Glutamatergic neuron (in vitro differentiated cells): ENCODE measurements at places on chromosomes 1 and 21. TPM values are rescaled to one million over a fixed set of nuclear protein-coding genes. Genes with fewer than 3 reads are reported as not detected.

DNA sequence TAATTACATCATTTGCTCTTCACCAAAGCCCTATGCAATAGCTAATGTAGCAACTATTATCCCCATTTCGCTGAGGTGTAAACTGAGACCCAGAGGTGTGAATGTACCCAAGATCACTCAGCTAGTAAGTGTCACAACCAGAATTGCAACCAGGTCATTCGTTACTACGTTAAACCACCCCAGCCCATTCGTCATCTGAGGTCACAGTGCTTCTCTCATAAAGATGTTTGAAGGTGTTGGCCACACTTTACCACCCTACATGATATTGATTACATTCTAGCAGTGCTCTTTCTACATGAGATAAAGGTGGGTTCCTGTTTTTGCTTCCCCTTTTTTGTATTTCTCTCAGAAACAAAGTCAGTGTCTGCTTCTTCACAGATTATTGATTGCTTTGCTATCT lies 195.3 kb downstream of the ZBTB18 start:
- DNase-seq: no peak
- H3K27me3 ChIP-seq: peaks cover 2% of the 10 kb centered on the region
- H3K4me3 ChIP-seq: no peak overlapping the region
- H3K27ac ChIP-seq: no peak overlapping the region
- H3K36me3 ChIP-seq: no peaks in the 10 kb centered on the region

Gene SYT14
- 18.1 TPM for total RNA-seq

- H3K27ac ChIP-seq: no peak overlapping the region
- H3K4me3 ChIP-seq: no peak overlapping the region
- peaks cover 9% of the 10 kb centered on the region for H3K36me3 ChIP-seq
- no peaks in the 10 kb centered on the region for H3K4me1 ChIP-seq
- no peak for DNase-seq
Measured at GRCh38 chr1:47745715-47746609, 251.2 kb downstream of the TRABD2B start.

Gene H3-3A
- total RNA-seq: 1,150 TPM

DNA sequence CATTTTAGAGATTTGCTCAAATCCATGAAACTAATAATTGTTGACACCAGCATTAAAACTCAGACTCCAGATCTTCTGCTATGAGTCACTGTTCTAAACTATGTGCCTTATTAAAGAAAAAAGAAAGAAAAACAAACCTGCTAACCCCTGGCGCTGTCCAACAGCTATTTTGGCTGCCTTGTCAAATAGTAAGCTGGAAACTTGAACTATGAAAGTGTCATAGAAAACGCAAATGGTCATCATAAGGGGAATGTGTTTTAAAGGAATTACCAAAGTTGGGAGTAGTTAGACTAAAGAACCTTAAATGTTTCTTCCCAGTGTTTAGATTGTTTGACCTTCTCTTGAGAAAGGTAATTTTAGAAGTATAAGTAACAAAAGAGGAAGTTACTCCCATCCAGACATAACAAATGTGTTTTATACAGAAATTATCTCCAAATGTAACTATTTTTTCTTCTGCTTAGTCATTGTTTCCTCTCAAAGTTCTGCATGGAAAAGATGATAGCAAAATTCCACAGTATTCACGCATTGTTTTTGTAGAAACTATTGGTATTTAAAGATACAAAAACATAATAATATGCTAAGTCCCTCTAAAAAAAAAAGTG lies 272.4 kb downstream of the TPR start:
- H3K4me3 ChIP-seq: no peak overlapping the region
- no peak for DNase-seq
- H3K27me3 ChIP-seq: no peaks in the 10 kb centered on the region
- no peak overlapping the region for H3K27ac ChIP-seq
- H3K4me1 ChIP-seq: no peaks in the 10 kb centered on the region
- H3K36me3 ChIP-seq: no peaks in the 10 kb centered on the region

GRCh38 chr1:5972198-5972520 lies 20.1 kb downstream of the NPHP4 start:
- no peak for DNase-seq
- no peak overlapping the region for H3K27ac ChIP-seq
- H3K27me3 ChIP-seq: peaks cover 5% of the 10 kb centered on the region

- H3K27ac ChIP-seq: no peak overlapping the region
- peak overlapping the region; percentile 13 for H3K4me3 ChIP-seq
- no peaks in the 10 kb centered on the region for H3K36me3 ChIP-seq
- H3K4me1 ChIP-seq: peaks cover 2% of the 10 kb centered on the region
- no peaks in the 10 kb centered on the region for H3K27me3 ChIP-seq
- DNase-seq: no peak
Measured at GRCh38 chr1:222588135-222588534, 1.6 kb downstream of the TAF1A start.

Gene DUSP23
- total RNA-seq: 11.6 TPM

DNA sequence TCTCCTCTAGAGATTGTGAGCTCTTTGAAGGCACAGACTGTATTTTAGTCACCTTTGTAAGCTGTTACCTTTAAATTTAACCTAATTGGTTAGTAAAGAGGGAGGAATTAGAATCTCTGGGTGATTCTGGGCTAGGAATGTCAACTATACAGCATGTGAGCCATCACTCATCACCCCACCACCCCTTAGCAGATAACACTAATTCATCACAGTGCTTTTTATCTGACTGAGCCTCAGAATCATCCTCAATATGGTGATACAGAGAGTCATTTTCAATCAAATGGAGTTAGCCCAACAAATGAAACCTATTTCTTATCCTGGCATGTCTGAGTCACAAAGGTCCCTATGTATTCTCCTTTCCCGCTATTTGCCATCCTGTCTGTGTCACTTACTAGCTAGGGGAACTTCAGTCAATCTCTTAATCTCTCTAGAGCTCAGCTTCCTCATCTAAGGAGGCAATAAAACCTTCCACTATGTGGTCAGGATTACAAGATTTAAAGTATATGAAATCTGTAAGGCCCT lies 13.3 kb downstream of the KCNJ10 start:
- H3K36me3 ChIP-seq: no peaks in the 10 kb centered on the region
- H3K27ac ChIP-seq: no peak overlapping the region
- H3K27me3 ChIP-seq: peaks cover 2% of the 10 kb centered on the region
- no peak overlapping the region for H3K4me3 ChIP-seq
- H3K4me1 ChIP-seq: no peaks in the 10 kb centered on the region
- DNase-seq: no peak

Gene VSIG8
- total RNA-seq: not detected
